Activated naive CD4-positive, alpha-beta T cell treated with Interleukin-2 at 50 U/mL for 16 hours (primary cell): ENCODE measurements at places on chromosomes 4 and X.
A peak's percentile ranks its signal among the peaks of the same experiment; 100 is the strongest.

GRCh38 chr4:33940281-33940680, 2304.0 kb downstream of the ARAP2 start:
- no peak for DNase-seq

GRCh38 chr4:142353149-142353738, 492.9 kb downstream of the INPP4B start:
- DNase-seq: no peak

DNA sequence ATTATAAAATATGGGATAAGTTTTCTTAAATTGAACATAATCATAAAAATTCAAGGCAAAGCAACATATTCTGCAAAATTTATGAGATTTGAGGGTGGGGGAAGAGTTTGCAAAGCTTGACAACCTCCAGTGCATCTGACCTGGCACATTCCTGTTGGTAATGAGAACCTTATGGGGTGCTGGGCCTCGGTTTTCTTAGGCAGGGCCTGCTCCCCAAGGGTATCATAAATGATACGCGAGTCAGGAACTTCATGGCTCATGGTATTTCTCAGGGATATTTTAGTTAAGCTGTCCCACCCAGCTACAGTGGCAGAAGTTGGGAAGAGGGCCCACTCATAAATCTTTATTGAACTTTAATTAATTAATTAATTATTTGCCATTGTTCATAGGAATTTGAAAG, 13.2 kb downstream of the AFF2 start:
- DNase-seq: no peak

DNA sequence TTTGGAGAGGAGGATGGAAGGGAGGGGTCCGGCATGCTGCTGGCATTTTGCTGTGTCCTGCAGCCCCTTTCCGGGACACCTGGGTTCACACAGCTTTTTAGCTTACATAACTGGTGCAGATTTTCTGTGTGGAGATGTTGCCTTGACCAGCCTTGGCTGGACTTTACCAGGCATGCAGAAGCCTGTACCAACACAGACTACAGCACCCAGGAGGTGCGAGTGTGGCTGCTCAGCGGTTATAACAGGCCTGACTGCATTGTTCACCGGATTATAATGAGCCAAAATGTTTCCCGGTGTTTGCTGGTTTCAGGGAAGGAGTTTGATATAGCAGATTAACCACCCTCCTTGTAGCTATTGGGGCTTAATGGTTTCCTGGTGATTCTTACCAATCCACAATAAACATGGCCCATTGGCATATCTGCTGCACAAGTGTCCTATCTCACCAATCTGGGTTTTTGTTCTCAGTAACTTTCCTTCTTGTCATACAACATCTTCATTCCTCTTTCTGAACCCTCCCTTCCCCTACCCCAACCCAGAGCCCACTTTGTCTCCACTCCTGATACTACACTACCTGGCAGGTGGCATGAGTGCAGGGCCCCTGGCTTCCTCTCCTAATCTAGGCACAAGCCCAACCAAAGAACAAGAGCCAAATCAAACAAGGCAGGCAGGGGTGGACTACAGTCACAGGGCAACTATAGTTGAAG, 3.9 kb downstream of the RPL10 start:
- no peak for DNase-seq

DNA sequence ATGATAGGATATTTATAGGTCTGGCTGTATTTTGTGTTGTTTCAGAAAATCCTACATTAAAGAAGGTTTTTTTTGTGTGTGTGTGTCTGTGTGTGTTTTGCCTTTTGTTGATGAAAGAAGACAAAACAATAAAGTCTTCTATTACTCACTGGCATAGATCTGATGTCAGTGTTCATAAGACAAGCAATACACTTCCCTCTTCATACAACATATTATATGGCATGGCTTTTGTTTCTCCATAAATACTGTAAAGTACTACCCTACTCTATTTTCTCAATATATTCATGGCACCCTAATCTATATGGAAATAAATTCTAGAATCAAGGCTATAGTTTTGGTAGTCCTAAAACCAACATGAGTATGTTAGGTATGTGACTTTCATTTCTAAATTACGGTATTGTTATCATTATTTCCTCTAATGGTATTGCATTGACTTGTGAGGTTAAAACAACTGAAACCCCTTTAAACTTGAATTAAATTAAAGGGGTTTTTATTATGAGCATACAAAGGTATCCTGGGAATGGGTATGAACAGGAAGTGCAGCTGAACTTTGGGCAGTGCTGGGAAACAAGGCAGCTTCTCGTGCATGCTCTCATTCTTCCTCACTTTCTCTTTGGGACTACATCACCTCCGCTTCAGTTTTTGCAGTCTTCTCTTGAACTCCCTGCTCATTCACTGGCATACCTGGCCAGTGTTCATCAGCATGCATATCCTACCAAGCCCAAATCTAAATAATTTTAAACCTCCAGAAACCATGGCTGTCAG, 70.5 kb upstream of the PRSS48 start:
- no peak for DNase-seq

DNA sequence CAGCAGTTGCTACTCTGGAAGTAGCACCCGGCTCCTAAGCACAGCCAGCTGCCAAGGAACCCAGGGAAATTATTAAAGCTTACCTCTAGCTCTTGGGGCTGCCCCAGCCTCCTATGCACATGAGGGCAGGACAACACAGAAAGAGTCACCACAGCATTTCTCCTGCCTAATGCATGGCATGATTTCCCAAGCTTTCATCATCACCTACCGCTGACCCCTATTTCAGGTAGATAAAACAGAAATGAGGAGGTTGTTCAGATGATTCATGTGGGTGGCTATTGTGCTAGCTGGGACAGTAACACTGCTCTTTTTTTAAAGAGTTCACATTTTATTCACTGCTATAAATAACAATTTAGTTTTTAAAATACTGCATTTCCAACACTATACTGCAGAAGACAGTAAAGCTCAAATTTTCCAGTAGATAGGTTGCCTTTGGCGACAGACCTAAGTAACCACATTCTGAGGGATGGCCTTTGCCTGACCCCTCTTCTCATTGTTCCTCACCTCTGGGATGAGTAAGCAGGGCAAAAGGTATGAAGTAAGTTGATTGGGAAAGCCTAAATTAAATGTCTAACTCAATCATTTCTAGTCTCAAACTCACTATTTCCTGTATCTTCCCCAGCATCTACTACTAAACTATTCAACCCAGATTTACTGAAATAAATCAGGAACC, 16.7 kb downstream of the CASK start:
- DNase-seq: peak; percentile 24

- peak; percentile 7 for DNase-seq
Observed at GRCh38 chr4:16227462-16227868, 1.2 kb upstream of the TAPT1 start.

- no peak for DNase-seq
Observed at GRCh38 chr4:169102026-169102425, 92.0 kb upstream of the CBR4 start.

GRCh38 chr4:165301833-165302232, 25.6 kb upstream of the MSMO1 start:
- no peak for DNase-seq

- DNase-seq: no peak
Observed at GRCh38 chr4:6964858-6965257, 55.2 kb downstream of the TBC1D14 start.

DNA sequence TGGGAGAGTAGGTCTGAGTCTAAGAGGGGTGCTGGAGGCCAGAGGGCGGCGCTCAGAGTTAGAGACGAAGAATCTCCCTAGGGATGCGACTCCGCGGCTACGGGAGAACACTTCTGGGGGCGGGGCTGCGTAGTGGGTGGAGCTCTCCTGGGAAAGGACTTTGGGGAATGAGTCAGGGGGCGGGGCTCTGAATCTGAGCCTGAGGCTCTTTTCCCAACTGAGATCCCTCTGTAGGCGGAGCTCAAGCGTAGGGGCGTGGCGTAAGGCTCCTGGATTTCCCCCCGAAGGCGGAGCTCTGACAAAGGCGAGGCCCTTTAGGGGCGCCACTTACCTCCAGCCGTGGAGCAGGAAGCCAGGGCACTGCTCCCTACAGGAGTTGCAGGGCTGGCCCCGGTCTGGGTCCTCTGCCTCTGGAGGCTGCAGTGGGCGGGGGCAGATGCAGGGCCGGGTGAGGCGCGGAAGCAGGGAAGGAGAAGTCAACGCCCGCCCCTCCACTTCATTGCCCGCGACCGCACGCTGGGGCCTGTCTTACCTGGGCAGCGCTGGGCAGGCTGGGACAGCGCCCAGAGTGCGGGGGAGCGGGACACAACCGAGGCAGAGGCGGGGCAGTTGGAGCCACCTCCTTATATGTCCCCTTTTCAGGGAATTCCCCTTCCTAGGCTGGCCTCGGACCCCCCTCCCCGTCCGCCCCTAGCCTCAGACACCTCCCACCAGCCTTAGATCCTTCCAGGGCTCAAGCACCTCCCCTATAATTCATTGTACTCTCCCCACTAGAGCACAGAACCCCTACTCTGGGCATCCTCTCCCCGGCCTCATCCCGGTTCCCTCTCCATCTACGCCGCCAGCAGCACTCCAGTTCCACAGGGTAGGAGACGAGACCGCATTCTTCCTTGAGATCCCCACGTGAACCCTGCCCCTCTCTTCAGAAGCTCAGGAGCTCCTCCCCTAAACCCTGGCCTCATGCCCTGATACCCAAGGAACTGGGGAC, 1.6 kb downstream of the PRICKLE3 start:
- peak; percentile 25 for DNase-seq

GRCh38 chr4:181682367-181683047, 560.7 kb upstream of the TENM3 start:
- DNase-seq: no peak

- DNase-seq: no peak
Observed at GRCh38 chr4:102842367-102842766, 15.0 kb upstream of the UBE2D3 start.

DNA sequence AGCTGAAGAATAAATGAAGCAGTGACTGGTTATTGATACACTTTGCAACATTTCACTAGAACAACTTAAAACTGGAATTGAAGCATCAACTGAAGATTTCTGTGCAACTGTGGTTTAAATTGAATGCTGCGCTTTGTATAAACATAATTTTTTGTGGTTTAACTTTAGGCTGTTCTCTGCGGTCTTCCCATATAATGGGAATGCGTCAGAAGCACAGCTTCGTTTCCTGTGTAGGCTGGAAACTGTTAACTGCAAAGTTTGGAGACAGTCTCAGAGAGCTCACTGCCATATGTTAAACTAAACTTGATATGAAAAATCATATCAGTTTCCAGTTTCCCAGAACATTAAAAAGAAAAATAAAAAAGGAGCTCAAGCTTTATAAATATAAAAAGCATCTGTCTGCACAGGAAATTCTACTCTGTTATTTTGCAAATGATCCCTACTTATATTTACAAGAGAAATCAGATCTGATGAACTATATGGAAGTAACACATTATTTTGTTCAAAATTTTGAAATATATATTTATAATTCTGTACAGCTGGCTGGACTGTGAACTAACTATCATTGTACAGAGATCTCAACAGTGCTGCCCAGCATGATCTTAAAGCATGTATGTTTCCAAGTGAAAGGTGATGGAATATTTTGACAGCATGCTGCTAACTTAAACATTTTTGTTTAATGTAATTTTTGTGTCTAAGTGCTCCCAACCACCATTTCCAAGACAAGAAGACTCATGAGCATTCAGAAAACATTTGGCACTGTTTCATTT, 139.9 kb downstream of the NDST3 start:
- no peak for DNase-seq

DNA sequence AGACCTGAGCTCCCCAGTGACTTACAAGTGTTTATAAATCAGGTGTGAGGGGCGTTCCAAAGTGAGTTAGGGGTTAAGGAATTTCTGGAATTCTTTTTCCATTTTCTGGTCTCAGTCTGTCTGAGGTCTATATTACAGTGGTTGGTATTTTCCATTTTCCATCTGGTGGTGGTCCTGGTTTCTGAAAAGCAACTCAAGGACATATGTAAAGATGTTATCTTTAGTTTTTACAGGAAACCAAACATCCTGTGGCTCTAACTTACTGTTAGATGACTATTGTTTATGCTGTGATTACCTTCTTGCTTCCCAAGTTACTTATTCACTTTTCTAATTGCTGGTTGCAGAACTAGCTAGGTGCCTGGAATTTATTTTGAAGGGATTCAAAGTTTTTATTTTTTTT, 53.5 kb upstream of the IL21 start:
- no peak for DNase-seq

- no peak for DNase-seq
Observed at GRCh38 chrX:138858951-138859350, 147.4 kb upstream of the FGF13 start.

GRCh38 chr4:120921456-120922380, 808 bp downstream of the PRDM5 start:
- peak; percentile 27 for DNase-seq

GRCh38 chrX:19065535-19065934, 56.7 kb downstream of the ADGRG2 start:
- DNase-seq: no peak

GRCh38 chr4:141609243-141609642, 27.1 kb upstream of the IL15 start:
- no peak for DNase-seq

DNA sequence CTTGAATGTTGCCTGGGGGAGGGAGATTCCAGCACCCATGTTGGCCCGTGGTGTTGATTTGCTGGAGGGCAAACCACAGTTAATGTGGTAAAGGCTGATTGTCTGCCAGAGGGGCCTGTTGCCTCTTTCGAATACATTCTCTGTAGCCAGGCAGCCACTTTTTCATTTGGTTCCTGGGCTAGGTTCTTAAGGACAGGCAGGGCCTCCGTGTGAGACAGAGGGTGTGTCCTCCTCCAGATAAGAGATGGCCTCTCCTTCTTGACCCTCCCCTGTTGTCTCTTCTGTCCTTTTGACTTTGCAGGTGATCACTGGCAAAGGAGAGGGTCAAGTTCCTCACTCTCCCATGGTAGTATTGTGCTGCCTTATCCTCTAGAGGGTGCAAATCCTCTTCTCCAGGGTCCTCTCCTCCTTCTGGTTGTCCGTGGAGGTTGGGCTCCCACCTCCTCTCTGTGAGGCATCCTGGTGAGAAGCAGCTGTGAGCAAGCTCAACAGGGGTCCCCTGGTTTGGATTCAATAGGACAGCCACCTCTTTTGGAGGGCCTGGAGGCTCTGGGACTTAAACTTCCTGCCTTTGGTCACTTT, 44.9 kb downstream of the ZNF182 start:
- peak; percentile 7 for DNase-seq

GRCh38 chrX:4091046-4091760, 377.8 kb upstream of the PRKX start:
- no peak for DNase-seq

DNA sequence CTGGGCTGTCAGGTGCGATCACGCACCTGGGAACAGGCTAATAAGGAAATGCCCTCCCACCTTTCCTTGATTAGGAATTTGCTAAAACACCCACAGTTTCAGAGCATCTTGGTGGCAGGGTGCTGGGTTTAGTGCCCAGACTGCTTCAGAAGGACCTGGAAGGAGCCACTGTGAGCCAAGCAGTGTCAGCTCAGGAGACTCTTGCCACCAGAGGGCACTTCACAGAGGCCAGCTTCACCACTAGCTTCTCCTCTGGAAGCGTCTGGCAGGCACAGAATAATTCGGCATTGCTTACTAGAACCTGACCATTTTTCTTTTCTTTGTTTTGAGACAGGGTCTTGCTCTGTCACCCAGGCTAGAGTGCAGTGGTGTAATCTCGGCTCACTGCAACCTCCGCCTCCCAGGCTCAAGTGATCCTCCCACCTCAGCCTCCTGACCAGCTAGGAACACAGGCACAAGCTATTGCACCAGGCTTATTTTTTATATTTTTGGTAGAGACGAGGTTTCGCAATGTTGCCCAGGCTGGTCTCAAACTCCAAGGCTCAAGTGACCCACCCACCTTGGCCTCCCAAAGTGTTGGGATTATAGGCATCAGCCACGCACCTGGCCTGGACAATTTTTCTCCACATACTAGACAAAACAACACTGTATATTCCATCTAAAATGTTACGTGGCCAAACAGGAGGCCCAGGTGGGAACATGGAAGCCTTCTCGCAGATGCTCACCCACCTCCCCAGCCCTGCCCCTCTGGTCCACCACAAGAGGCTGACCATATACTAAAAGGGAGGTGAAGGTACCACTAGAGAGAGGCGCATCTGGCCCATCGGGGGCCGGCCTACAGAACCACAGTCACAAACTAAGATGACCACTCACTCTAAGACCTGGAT, 14.1 kb downstream of the NOP14 start:
- DNase-seq: peak; percentile 27
